GM04503 (cell line): ENCODE measurements at places on chromosomes 3 and 15.

- peak; percentile 95 for DNase-seq
Measured at GRCh38 chr3:172201136-172201869, 161.9 kb downstream of the FNDC3B start.

GRCh38 chr3:44198284-44199269 lies 43.1 kb upstream of the TOPAZ1 start:
- DNase-seq, result no peak

DNA sequence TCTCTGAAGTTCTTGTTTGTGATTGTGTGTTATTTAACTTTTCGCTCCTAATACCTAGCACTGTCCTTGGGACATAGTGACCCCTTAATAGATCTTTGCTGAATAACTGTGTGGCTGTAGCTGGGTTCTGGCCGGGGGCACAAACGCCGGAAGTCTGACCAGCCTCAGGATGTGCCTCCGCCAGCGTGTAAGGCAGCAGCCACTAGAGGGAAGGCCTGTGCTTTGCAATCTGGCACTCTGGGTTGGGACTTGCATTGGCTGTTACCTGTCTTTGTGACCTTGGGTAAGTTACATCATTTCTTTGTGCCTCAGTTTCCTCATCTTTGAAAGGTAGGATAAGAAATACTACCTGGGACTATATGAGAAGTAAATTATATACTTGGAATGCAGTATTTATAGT lies 158.7 kb downstream of the GHSR start:
- no peak for DNase-seq

DNA sequence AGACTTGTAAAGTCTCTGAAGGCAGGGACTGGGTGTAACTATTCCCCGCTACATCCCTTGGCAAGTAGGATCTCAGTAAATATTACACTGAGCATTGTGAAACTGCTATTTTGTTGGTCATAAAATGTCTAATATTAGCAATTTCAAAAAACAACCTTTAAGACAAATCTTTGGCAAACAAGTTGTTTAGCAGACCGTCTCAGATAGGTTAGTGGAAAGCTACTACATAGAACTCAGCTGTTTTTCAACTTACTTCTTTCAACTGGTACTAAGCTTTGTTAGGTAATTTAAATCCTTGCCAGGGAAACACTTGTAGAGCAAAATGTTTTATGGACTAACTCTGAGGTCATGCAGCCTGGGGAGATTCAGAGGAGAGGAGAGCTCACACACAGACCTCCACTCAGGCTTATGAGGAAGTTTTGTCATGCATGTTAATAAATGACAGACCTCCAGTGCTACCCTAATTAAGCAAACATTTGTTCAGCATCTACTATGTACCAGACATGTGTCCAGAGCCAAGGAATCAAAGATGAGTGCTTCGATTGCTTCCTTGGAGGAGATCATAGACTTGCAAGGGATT lies 61.6 kb upstream of the STAC start:
- DNase-seq, result no peak

- DNase-seq, result no peak
Measured at GRCh38 chr3:3125977-3126376, 763 bp upstream of the TRNT1 start.

DNA sequence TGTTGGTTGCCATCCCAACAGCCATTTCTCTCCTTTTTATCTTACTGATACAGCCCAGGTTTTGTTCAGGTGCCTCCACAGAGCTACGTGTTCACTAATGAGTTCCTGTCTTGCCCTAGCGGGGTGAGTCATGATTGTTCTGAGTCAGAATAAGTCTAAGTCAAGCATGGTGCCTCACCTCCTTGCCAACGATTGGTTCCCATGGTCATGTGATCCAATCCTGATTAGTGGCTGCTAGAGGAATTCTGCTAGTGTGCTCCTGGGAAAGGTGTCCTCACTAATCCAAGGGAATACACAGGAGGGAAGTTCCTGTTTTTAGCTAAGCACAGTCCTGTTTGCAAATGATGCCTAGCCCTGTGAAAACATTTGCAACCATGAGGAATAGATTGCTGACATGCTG lies 99.8 kb downstream of the NSUN3 start:
- DNase-seq, result no peak

DNA sequence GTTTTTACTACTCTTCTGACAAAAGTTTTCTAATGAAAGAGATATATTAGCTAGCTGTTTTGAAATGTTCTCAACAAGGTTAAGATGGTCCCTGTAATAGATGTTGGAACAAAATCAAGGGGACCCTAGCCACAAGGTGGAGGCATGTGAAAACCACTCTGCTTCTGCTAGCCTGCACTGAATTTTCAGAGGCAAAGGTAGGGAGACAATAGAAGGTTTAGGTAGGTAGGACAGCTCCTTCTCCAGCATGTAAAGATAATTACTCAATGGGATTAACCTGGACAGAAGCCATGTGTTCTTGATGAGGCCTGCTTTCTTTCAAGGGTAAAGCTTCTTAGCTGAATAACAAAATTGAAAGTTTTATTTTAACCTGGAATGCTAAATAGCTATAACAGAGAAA lies 333.5 kb downstream of the LSAMP start:
- DNase-seq, result no peak

DNA sequence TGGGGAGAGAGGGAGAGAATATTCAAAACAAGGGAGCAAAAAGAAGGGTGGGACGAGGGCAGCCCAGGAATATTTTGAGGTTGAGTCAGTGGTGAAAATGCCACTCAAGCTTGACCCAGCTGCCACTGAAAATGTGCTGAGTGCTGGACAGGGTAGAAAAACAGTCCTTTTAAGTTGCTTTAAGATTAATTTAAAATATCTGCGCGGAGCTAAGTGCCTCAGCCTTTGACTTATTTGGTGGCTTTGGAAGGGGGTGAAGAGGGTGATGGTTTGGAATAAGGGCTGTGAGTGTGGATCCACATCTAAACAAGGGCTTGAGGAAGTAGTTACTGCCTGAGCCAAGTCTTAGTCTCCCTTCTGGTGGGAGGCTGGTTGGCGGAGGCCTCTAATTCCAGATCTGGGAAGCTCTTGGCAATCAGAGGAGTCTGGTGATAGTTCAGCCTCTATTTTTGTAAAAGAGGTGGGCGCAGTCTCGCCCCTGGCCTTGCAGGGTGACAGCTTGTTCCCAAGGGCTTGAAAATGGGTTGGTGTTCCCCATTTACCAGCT lies 280.8 kb upstream of the ROPN1 start:
- no peak for DNase-seq

- DNase-seq, result no peak
Measured at GRCh38 chr3:188468662-188469061, 314.7 kb downstream of the LPP start.

DNA sequence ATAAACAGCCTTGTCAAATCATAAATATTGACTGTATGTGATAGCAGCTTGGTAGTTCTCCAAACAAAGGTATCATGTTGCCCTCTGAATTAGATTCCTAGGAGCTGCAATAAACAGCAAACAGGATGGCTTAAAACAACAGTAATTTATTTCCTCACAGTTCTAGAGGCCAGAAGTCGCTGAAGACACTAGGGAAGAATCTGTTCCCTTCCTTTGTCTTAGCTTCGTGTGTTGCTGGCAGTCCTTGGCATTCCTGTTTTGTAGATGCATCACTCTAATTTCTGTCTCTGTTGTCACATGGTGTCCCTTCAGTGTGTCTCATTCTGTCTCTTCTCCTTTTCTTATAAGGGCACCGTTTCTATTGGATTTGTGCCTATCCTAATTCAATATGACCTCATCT lies 679.3 kb downstream of the OTOL1 start:
- no peak for DNase-seq
